ENCODE measurements at places on chromosomes 5 and 9.

- DNase-seq, result no peak
Observed at GRCh38 chr9:17970277-17970676, 391.4 kb downstream of the SH3GL2 start.

GRCh38 chr9:21758540-21758939, 43.9 kb upstream of the MTAP start:
- DNase-seq, result no peak

- no peak for DNase-seq
Observed at GRCh38 chr5:17206021-17206420, 11.4 kb upstream of the BASP1 start.

DNA sequence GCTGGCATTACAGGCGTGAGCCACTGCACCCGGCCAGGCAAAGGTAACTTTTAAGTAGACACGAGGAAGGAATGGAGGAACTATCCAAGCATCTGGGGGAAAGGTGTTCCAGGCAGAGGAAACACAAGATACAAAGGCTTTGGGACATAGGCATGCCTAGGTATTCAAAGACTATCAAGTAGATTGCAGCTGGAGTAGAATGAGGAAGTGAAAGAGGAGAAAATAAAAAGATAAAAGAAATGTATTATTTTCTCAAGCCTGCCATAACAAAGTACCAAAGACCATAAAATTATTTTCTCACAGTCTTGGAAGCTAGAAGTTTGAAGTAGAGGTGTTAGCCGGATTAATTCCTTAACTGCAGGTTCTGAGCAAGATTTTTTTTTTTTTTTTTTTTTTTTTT, 39.9 kb upstream of the GRIN3A start:
- DNase-seq, result no peak

GRCh38 chr5:160937570-160937969, 85.6 kb upstream of the ATP10B start:
- no peak for DNase-seq

- DNase-seq, result no peak
Observed at GRCh38 chr5:172642486-172642885, 1.4 kb downstream of the NEURL1B start.

DNA sequence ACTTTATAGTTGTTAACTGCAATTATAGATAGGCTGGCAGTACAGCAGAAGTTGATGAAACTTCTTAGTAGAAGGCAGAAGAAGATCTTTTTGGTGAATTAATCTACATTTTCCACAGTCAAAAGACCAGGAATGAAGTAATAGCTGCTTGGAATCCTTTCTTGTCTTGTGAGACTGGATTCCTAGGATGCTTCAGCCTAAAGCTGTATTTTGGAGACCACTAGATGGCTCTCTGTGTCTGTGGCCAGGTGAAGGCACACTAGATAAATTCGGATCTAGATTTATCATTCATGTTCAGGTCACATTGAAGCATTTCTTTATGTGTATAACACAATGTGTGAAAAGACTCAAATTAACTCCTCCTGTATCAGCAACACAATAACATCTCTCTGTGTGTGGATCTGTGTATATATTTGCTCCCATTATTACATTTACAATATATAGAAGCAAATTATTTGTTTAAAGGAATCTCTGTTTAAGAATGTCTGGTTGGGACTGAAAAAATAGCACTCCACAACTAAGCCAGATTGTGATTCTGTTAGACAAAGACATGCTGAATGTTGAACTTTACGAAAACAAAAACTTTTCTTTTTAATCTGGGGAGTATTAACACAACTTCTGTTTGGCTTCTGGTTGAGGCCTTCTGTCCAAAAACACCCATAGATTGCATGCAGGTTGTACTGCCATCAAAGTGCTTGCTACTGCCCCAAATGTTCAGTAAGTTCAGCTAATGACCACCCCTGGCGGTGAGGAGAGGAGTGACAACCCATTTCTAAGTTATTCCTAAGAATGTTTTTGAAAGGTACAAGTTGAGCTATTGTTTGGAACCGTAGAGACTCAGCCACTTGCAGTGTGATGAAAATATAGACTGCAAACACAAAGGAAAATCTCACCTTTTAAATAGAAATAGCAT, 10.6 kb downstream of the GRIN3A start:
- DNase-seq, result no peak

GRCh38 chr9:135255033-135255840, 167.8 kb downstream of the OLFM1 start:
- DNase-seq, result no peak

DNA sequence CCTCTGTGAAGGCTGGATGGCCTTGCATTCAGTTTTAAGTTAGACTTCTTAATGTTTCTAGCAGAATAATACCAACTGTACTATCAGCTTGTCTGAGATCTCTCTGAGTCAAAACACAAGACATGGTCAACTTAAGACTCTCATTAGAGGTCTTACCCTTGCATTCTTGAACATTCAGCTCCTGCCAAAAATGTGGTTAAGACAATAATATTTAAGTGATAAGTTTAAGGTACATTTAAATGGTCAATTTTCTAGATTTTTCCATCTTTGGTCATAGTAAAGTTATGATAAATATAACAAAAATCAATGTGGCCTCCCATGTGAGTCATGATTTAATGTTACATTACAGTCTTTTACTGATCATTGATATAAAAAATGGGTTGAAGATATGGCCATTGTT, 75.0 kb downstream of the NR2F1 start:
- DNase-seq, result no peak

DNA sequence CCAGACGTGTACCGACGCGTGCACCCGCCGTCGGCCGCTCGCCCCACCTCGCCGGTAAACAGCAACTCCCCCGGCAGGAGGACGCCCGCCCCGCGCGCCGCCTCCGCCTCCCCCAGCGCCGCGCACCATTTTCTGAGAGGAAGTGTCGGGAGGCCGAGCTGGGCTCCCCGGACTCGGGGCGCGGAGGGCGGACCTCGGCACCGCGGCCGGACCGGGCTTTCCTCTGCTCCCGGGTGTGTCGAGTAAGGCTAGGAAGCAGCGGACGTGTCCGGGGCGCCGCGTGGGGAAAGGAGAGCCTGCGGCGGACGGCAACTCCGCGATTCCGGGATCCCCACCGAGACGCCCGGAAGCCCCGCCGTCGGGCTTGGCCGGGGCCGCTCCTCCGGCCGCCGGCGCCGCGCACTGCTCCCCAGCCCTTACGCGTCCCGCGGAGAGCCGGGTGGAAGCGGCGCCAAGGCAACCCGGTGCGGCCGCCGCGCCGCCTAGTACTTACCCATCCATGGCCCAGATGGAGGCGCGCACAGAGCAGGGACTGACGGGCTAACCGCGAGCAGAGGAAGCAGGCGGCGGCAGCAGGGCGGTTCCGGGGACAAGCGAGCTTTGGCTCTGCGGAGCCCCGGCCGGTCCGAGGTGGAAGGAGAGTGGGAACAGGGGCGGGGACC, at the start of gene PTBP3:
PTBP3 (minus strand) TSS at position 643 of the 662 bp plus-strand sequence. CDS start 35,754 bp downstream, outside the sequence.
- peak; percentile 75 for DNase-seq

DNA sequence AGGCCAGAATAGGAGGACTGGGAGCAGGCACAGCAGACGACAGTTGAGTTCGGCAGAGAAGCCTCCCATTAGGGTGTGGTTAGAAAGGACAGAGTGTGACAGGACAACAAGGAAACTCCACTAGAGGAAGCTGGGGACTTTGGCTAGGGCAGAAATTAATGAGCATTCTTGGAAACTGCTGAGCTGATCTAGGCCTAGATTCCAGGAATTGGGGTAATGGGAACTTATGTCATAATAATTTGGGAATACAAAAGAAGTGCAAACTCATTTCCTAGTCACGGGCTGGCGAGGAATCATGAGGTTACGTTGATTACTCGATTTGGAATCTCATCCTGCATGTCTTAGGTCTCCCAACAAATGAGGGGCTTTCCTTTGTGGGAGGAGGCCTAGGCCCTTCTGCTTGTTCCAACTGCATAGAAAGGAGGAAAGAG, 144.6 kb upstream of the RPS23 start:
- DNase-seq, result no peak

DNA sequence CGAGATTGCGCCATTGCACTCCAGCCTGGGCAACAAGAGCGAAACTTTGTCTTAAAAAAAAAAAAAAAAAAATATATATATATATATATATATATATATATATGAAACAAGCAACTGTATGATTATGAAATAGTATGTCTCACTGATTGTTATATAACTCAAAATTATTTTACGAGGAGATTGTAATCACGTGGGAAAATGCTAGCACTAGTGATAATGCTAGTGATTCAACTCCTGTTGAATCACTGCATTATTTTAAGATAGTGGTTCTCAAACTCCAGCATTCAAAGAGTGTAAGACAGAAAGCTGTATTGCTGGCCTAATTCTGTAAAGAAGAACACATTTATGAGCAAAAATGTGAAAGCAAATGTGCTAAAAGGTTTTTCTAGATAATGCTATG, 12.4 kb upstream of the PTPN3 start:
- no peak for DNase-seq

DNA sequence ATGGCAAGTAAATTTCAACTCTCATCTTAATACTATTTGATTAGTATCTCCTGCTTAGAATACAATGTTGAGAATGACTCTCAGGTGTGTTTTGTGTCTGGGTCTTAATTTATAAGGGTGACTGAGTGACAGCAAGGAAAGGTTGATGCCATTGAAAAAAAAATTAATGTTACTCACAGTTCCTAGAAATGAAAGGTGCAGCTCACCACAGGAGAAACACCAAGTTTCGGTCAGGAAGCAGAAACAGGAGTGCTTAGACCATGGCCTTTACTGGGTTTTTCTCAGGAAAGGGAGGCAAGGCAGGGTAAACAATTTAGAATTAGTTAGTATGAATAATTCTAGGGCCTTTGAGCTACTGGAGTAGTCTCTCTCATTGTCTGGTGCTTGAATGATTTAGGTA, 159.2 kb upstream of the C9orf72 start:
- DNase-seq, result no peak

DNA sequence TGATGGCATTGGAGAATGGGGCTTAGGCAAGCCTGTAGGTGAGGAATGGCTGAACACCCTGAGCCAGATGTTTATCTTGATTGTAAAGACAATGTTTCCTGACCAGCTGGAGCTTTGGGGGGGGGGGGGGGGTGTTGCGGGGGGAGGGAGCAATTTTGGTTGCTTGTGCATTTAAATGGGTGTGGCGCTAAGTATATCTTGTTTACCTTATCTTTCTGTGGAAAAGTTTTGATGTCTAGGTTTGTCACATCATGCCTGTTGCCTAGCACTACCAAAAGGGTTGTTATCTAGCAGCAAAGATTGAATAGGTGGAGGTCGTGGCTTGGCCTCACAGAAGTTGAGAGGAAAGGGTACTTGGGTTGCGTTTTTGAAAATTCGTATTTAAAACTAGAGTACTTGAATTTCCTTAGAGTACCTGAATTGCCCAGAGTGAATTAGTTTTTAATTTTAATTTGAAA, 1.3 kb downstream of the SMAD5 start:
- DNase-seq, result no peak

GRCh38 chr5:148186248-148187003, 16.4 kb upstream of the SPINK6 start:
- DNase-seq, result no peak

DNA sequence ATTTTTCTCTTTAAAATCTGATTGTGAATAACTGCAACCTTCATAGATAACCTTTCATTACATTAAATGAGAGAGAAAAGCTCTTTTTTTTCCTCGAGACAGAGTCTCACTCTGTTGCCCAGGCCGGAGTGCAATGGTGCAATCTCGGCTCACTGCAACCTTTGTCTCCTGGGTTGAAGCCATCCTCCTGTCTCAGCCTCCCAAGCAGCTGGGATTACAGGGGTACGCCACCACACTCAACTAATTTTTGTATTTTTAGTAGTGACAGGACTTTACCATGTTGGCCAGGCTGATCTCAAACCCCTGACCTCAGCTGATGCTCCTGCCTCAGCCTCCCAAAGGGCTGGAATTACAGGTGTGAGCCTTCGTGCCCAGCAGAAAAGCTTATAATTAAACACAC, 69.9 kb upstream of the ERBIN start:
- DNase-seq, result no peak

DNA sequence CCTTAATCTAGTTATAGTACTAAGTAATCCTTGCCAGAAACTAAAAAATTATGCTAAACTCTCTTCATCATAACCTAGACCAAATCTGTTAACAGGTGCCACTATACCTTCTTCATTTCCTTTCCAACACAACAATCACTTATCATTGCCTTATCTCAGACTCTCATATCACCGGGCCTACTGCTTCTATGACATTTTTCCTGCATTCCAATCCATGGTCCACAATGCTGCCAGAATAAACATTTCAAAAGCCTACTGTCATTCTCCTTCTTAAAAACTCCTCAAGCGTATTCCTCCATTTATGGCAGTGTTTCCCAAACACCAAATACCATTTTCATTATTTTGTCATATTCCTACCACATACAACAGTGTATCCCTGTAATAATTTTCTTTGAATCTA, 6.5 kb downstream of the PPP6C start:
- no peak for DNase-seq

- DNase-seq, result no peak
Observed at GRCh38 chr5:63794296-63794695, 167.9 kb downstream of the HTR1A start.

GRCh38 chr5:36669015-36669651, 62.7 kb downstream of the SLC1A3 start:
- DNase-seq, result no peak

GRCh38 chr9:79615038-79615437, 43.3 kb downstream of the TLE4 start:
- DNase-seq, result no peak

DNA sequence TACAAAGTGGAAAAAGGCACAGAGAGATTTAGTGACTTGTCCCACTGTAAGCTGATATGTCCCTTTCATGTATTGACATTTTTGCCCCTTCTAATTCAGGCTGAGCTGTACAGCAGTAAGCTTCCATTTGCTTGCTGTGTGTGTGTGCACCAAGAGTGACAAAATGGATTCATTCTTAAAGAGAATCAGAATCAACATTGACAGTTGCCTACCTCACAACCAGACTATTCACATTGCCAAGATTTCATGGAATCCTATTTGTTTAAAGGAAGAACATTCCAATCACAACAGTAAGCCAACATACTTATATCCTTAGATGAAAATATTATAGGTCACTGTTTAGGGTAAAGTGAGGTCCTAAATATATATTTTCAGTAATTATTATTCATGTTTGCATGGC, 102.6 kb downstream of the TMEM232 start:
- no peak for DNase-seq

DNA sequence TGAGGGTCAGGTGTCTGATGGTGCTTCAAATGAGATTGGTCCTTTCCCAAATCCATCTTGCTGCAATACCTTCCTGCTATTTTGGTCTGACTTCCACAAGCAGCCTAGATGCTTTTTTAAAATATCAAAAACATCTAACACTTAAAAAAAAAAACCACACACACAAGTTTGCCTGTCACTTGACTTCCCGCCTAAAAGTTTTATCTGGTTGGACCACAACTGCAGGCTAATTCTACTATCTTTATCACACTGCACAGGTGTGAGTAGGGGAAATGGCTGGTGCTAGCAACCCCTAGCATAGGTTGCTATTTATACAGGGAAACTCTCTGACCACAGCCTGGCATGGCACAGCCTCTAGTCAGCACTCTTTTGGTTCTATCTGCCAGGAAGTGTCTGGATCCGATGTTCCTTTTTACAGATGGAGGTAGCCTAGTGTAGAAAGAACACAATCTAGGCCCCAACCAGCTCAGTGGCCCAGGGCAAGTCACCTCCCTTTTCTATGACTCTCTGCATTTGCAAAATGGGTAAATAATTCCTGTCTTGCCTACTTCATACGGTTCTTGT, at the start of gene HEMGN:
HEMGN (minus strand) TSS at position 92 of the 564 bp plus-strand sequence; CDS start at position 56, 36 bp downstream.
- DNase-seq, result peak; percentile 73

GRCh38 chr5:134328619-134329018, 38.4 kb downstream of the CDKL3 start:
- no peak for DNase-seq

- DNase-seq, result no peak
Observed at GRCh38 chr5:5155617-5156016, 15.5 kb downstream of the ADAMTS16 start.

Data from central memory CD4-positive, alpha-beta T cell (primary cell).